Stimulated activated CD8-positive, alpha-beta memory T cell treated with anti-CD3 and anti-CD28 coated beads, Interleukin-4, amount 100 ng/mL, for 1 hour (primary cell): ENCODE measurements at places on chromosomes 1 and 21.

DNA sequence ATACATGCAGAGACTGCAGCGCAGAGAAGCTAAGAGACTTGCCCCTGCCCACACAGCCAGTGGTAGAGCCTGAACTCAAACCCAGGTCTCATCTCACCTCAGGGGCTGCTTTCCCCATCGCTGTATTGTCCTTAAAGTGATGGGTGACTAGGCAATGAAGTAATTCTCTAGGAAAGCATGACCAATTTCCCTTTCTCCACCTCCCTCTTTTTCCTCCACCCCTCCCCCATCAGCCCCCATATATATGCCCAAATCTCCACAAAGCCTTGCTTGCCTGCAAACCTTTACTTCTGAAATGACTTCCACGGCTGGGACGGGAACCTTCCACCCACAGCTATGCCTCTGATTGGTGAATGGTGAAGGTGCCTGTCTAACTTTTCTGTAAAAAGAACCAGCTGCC is at the start of gene IL24:
IL24 (plus strand) TSS at position 269 of the 400 bp plus-strand sequence. CDS start 390 bp downstream, outside the sequence.
- DNase-seq, result no peak

DNA sequence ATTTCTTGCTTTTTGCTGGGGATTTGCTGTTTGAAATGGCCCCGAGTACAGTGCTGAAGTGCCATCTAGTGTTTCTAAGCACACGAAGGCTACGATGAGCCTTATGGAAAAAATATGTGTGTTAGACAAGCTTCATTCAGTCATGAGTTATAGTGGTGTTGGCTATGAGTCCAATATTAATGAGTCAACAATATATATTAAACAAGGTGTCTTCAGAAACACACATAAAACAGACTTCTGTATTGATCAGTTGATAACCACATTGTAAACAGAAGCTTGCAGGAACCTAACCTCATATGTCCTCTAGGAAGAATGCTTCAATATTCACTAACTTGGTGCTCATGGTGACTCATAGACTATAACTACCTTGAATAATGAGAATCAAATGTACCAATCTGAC is 1.7 kb upstream of the GJB5 start:
- no peak for DNase-seq

DNA sequence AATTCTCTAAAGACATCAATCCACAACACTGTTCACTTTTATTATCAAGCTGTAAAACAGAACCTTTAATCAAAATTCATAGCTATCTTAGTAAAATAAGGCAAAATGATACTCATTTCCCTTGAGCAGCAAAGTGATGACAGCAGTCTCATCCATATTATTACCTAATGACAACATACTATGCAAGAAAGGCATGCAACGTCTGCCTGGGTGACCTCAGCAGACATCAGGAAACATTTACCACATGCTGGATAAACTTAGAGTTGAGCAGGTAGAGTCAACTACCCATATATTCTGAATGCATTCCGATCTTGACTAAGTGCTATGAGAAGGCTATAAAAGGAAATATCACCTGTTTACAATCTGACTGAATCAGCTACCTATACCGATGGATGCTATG is 145.1 kb downstream of the SIPA1L2 start:
- no peak for DNase-seq

DNA sequence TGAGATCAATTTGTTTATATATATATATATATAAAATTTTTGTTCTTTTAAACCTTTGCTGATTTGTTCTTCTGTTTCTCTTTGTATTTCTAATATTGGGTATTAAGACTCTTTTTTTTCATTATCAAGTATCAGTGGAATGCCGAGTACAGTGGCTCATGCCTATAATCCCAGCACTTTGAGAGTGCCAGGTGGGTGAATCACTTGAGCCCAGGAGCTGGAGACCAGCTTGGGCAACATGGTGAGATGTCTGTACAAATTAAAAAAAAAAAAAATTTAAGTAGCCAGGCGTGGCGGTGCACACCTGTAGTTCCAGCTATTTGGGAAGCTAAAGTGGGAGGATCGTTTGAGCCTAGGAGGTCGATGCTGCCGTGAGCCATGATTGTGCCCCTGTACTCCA is 67.1 kb downstream of the MAST2 start:
- no peak for DNase-seq

GRCh38 chr1:155961937-155962336 is 16.4 kb downstream of the ARHGEF2 start:
- DNase-seq, result no peak

DNA sequence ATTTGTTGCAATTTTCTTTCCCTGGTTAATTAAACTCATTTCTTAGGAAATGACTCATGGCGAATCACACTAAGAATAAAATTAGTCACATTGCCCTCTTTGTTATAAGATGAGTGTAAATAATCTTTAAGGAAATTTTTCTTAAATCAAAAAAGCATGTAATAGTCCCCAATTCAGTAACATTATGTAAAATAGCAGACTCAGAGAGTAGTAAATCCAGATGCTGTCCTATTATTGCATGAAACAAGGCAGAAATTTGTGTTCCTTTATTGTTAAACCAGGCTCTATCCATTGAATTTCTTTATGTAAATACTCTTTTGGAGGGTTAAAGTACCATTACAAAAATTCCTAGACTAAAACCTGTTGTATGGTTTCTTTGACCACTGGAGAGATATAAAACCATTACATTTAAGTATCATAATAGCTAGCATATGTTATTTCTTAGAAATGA is 154.5 kb upstream of the C1orf87 start:
- no peak for DNase-seq

GRCh38 chr1:157540160-157540748 is 12.1 kb downstream of the FCRL5 start:
- no peak for DNase-seq

- no peak for DNase-seq
These were observed 50.6 kb upstream of the ZC3H12A start for GRCh38 chr1:37423810-37424209.

DNA sequence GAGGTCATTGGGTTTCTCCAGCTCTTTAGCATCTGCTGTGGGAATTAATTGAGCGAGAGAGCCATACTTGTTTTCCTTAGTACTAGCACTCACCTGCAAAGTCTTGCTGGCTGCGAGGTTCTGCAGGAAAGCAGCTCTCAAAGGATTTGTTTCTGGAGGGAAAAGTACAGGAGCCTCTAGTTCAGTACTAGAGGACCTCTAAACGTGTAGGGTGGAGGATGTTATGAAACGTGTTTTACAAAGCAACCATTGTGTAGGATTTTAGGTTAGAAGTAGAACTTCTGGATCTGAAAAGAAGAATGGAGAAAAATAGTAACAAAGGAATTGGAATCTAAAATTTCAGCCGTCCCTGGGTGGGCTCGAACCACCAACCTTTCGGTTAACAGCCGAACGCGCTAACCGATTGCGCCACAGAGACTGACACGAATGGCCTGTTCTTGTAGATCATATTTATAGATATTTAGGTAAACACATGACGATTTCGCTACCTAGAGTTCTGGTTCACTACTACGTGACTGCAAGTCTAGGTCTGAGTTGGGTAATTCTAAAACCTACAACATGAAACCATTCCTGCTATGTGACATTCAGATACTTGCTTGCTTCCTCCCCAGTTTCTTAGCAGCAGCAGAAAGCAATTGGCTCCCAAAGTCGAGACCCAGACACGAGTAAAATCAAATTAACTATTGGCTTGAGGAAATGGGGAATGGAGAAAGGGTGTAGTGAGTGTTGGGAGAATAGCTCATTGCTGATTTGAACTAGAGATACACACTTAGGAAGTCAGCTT is 60.2 kb upstream of the CFAP126 start:
- DNase-seq, result no peak

DNA sequence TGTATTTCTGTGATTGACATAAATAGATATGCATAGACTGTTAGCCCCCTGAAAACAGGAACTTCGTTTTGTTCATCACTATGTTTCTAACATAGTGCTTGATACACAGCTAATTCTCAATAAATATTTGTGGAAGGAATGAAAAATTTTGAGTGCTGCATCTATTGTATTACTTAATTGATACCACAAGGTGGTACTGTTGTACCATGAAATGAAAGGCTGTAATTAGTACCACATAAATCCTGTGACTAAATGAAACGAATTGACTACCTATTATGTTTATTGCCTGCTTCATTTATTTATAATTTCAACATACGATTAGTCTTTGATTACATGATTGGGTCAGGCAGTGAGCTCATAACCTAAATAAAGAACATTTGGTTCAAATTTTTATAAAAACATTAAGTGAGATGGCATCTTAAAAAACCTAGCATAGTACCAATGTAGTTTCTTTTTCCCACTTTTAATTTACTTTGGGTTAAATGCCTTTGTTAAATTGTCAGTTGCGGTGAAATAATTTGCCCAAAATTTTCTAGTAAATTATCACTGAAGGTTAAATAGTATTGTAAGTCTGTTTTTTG is 15.0 kb upstream of the TGFB2 start:
- no peak for DNase-seq

- no peak for DNase-seq
These were observed 5.4 kb downstream of the TPRG1L start for GRCh38 chr1:3630161-3630611.

- no peak for DNase-seq
These were observed 1.6 kb downstream of the ABCA4 start for GRCh38 chr1:94119306-94119705.
